ENCODE measurements at places on chromosomes 5 and 9. TPM values are rescaled to one million over a fixed set of nuclear protein-coding genes. Genes with fewer than 3 reads are reported as not detected.

ERAP2 gene
- polyA plus RNA-seq = 9.8 TPM

- DNase-seq = no peak
These were observed 563.9 kb upstream of the TLE4 start for GRCh38 chr9:79007701-79008483.

DNA sequence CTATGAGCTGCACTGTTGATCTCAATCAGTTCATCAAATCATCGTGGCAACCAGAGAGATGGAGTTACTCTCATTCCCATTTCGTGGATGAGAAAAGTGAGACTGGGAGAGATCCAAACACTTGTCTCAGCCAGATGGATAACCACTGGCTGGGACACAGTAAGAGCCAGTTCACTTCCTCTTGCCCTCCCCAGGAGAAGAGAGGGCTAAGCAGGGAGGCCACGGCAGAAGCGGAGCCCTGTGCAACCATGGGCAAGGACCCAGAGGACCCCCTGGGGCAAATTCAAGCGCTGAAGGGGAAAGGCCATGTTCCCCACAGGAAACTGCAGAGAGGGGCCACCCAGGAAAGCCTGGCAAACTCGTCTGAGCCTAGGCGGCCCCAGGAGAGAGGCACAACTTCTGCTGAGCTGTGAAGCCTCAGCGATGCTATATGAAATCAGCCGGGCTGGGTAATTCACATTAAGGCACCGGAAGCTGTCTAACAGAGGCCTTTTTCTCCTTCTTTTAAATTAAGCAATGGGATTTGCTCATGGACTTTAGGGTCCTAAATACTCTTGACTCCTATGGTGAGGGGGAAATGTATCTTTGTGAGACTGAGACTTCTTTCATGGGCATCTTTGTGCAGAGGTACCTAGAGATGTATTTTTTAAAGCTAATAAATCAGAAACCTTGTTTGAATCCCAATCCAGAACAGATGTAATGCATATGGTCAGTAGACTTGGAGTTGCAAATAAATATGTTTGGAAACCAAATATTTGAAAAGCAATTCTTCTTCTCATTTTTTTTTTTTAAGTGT, 137.1 kb upstream of the SMIM23 start:
- DNase-seq = no peak

DNA sequence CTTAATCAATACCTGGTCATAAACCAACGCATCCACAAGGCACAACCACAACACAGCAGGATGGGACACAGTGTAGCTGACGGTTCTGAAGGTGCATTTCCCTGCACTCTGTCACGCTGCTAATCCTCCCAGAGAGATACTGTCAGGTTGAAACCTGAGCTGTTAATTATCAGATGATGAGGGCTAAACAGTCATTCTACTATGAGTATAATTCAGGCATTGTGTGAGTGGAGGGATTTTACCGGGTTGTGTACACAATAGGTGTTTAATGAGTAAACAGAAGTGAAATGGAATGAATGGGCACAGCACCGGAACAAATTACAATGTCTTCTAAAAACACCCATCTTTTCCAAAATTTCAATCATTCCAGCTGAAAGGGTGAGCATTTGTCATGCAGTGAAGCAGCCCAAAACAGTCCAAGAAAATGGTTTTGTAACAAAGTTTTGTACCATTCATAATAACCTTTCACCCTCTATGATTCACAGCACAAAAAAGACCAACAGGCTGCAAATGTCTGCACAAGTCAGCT, 71.5 kb downstream of the ABCA1 start:
- no peak for DNase-seq

DNA sequence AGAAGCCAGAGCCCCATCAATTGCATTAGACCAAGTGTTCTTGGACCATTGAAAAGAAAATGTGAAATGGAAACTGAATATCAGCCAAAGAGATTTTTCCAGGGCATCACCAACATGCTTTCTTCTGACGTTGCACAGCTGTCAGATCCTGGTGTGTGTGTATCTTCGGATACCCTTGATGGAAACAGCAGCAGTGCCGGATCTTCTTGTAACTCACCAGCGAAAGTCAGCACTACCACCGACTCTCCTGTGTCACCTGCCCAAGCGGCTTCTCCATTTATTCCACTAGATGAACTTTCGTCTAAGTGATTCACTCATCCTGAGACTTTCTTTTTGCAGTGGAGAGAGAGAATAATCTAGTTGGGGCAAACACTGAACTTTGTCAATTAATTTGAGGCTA, 75.7 kb downstream of the PIP5K1B start:
- no peak for DNase-seq

DNA sequence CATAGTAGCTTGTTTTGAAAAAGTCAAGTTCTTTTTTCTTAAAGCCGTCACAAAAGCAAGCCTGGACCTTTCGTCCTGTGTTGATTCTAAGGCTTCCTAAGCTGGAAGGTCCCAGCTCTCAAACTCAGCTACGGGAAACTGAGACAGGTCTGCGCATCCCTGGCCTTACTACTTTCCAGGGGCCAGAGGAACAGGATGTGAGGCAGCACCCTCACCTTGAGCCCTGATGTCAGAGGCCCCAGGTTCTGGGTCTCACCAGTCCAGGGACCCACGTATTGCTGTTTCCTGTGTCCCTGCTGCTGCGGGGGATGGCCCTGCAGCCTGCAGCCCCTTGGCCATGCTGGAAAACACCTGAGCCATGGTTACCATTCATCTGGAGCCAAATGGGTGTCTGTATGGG, 123.9 kb downstream of the COL23A1 start:
- no peak for DNase-seq

- no peak for DNase-seq
These were observed 16.7 kb downstream of the PSD2 start for GRCh38 chr5:139812323-139812722.

DNA sequence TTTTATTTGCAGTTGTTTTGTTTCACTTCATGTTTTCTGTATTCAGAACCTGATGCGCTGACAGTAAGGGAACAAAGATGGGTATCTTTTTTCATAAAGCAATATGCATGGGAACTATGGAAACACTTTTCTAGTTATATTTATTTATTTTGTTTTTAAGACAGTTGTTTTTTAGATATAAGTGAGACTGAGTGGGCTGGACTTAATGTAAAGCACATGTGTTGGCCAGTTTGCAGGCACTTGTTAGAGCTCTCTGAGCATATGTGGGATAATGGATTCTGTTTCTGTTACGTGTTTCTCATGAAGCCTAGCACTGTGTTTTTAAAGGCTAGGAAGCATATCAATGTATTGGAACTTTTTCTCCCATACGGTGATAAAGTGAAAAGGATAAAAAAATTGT, 164.1 kb downstream of the PRR16 start:
- DNase-seq = no peak

DNA sequence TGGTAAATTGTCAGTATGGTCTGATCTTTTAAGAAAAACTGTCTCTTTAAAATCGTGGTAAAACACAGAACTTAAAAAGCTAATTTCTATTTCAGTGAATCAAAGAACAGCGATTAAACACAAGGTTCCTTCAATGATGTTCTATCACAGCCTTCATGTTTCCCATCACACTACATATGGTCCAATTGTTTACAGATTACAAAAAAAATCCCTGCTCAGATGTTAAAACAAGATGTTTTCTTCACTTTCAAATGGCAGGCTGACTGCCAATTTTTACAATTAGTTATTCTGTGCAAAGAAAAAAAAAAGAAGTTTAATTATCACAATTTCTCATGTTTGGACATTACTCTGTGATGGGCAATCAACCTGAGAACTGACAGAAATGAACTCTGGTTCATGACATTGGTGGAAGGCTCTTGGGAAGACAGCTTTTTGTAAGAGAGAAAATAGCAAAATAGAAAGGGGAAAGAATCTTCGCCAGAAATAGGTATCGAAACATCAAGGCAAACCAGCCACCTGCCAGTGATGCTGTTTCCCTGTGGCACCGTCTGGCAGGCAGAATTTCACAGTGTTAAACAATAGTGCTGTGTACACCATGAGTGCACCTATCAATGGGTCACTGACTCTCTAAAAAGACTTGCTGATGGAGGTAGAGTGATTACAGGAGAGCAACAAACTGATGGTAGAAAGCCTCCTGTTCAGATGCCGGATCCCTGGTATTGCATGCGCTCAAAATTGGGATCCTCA, 1020.0 kb upstream of the ARRDC3 start:
- DNase-seq = no peak

DNA sequence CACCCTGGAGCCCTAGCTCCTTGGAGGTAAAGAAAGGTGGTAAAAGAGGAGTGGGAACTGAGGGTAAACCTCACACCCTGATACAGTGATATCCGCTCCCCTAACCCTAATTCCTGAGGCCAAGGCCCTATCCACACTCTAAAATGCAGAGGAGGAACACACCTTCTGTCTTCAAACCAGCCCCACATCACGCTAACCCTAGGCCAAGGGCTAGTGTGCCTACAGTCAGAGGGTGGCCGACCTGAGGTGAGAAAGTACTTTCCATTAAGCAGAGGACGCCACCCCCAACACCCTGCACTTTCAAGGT, 590 bp downstream of the HDAC3 start:
- DNase-seq = no peak

- DNase-seq = no peak
These were observed 343.6 kb downstream of the LRRC70 start for GRCh38 chr5:62922191-62922590.

GLRA1 gene
- 0.13 TPM for polyA plus RNA-seq

DNA sequence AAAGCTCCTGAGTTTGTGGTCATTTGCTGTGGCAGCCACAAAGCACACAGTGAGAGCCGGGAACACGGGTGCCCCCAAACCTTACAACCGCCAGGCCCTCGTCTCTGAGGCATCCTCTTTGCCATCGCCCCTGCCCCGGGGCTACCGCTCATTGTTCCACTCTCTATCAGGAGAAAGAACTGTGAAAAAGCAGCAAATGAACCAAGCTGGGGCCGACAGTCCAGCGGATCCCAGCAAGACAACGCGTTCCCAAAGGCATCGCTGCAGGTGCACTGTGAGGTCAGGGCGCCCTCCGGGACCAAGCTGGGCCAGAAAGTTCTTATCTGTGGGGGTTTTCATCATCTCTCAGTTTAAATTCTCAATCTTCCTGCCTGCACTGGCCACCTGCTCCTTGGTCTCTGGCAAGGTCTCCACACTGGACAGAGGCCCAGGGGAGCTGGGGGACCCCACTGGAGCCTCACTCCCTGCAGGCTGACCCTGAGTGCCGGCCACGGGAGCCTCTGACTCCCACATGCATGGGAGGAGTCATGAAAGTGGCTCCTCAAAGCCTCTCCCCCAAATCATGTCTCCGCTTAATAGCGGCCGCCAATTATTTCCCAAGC, 32.1 kb downstream of the VAV2 start:
- DNase-seq = no peak

DNA sequence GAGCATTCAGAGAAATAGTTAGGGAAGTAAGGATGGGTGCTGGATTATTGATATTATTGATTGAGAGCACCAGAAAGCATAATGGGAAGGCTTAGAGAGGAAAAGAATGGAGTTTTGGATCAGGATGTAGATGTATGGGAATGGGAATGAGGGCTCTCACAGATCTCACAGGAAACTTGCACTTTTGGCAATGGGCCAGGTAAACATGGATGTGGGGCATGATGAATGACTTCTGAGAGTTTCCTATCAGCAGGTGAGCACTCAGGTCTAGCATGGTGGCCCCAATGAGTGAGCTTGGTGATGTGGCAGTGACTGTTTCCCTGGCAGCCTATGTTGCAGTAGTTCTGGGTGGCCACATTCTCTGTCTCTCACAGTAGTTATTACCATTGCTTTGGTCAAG, 283.8 kb downstream of the FBXL7 start:
- no peak for DNase-seq

IL9 gene
- not detected for polyA plus RNA-seq

GRCh38 chr5:174581479-174581878, 142.9 kb upstream of the MSX2 start:
- DNase-seq = peak; percentile 30

DNA sequence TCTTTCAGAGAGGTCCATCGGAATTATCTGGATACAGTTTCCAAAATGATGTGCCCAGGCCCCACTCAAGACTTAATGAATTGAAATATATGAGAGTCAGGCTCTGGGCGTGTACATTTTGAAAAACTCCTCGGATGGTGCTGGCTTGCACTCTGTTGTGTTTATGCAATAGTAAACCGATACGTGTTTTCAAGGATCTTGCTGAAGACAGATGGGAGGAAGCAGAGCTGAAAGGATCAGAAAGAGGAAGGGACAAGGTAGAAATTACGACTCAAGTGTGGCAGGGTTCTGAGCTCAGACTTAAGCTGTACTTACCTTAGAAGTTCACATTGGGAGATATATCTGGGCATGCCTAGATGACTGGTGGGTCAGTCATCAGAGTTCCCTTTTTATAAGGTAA, 13.7 kb upstream of the STOM start:
- DNase-seq = no peak

GRCh38 chr9:137813651-137814415, 63.7 kb upstream of the CACNA1B start:
- no peak for DNase-seq

SWI5 gene
- polyA plus RNA-seq = 31.6 TPM

HK3 gene
- 0.18 TPM for polyA plus RNA-seq

- DNase-seq = no peak
These were observed 31.2 kb downstream of the GHR start for GRCh38 chr5:42454216-42454995.

GRCh38 chr9:126631254-126631653, 17.5 kb downstream of the LMX1B start:
- no peak for DNase-seq

DNA sequence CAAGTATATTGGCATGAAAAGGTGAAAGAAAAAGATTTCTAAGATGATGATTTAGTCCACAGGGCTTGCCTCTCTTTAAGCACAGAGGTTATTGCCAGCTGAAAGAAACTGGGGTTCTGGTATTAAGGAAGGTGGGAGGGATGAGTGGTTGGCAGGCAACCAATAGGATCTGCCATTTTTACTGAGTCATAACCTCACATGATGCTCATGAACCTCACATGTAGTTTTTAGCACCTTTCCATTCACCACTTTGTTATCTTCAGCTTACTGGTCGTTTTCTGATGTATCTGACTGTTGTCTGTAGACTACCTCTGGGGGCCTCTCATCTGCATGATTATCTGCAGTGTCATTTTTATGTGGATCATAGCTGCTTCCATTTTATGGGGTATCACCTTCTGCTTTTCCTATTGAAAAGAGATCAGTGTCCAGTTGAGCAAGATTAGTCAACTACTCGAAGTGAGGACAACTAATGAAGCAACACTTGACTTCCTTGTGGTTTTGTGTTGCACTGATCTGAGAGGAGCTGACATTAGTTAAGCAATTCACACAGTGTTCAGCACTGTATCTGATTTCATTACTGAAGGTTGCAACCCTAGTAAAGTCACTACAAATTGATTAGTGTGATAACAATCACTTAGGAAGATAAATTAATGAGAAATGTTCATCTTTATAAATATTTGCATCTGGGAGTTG, 186.3 kb downstream of the SGCD start:
- no peak for DNase-seq

CYLC2 gene
- not detected for polyA plus RNA-seq

Data from left kidney (tissue), 8 donors.